ENCODE measurements at places on chromosomes 16 and 17.

- DNase-seq = no peak
Measured at GRCh38 chr17:79811011-79811867, 14.4 kb upstream of the CBX8 start.

DNA sequence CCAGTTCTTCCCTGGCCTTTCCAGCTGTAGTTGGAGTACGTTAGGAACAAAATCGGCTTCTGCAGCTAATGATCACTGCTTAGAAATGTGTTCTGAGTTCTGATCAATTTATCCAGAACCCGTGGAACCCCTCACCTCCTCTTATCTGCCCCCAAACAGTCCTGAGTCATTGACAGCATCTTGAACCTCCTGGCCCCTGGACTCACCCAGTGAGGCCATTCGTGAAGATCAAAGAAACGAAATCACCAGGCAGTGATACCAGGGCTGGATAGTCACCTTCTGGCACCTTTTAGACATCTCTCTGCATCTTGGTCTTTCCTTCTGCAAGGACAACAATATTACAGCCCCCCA, 17.0 kb upstream of the EXOC7 start:
- DNase-seq = no peak

- DNase-seq = no peak
Measured at GRCh38 chr17:41905172-41905571, 13.6 kb downstream of the ACLY start.

- DNase-seq = no peak
Measured at GRCh38 chr17:71855010-71855409, 265.8 kb upstream of the SOX9 start.

DNA sequence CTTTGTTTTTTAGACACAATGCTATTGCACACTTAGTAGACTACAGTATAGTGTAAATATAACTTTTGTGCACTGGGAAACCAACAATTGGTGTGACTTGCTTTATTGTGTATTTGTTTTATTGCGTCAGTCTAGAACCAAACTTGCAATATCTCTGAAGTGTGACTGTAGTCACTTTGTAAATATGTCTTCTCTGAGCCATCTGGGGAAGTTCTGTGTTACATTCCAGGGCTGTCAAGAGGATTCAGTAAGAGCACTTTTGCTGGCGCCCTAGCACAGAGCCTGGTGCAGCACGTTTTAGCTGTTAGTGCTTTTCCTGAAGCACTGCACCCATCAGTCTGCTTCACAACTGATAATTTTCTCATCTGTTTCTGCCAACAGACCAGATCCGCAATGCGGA, 73.2 kb downstream of the NT5M start:
- no peak for DNase-seq

- DNase-seq = no peak
Measured at GRCh38 chr17:82217530-82218204, 5.0 kb upstream of the CCDC57 start.

- no peak for DNase-seq
Measured at GRCh38 chr17:64001091-64001579, 3.0 kb downstream of the PRR29 start.

DNA sequence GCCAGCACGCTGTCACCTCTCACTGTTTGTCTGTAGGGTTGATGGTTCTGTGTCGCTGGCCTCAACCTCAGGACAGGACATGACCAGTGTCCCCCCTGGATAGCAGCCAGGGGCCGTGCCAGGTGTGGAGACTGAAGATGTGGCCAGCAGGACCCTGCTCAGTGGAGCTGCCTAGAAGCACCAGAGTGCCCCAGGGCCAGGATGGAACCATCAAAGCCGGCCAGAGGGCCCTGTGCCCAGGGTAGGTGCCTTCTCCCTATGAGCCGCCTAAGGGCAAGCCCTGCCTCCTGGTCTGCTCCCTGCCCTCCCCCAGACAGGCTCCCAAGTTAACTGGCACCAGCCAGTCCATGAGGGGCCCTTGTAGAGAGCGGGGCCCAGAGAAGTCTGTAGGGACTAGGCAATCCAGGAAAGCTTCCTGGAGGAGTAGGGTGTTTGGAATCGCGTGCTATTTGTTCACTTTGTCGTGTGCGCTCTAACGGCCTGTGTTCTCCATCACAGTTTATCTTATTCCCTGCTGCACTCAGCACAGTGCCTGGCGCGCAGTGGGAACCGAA, 546 bp upstream of the NDUFB10 start:
- DNase-seq = no peak

DNA sequence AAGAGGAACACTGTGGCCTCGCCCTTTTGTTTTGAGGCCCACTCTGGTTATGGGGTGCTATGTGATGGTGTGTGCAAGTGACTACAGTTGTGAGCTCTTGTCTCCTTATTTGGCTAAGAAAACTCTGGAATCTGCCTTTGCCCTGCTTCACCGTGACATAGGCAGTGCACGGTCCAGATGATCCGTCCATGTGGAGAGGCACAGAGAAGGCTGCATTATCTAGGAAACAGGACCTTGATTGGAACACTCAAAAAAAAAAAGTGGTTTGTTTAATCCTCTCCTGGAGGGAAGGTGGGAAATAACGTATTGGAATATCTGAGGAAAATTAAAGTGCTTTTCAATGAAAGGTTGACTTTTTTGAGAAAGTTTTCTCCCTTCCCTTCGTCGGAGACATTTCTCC, 233.3 kb downstream of the CHD9NB start:
- no peak for DNase-seq

DNA sequence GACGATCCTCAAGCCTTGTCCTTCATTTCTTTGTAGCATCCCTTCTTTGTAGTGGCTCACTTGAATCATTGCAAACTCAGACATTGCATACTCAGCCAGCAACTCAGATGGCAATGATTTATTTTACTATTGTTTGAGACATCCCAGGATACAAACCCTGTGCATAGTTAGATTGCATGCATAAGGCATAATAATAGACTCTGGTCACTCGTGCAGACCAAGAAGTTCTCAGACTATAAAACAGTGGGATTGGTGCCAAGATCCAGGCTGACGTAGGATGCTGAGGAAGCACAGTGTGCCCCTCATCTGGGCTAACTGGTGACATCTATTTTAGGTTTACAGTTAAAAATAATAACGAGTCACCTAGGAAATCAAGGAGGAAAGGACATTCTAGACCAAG, 142.3 kb downstream of the PMP22 start:
- DNase-seq = no peak

GRCh38 chr17:61398721-61399130, 917 bp upstream of the TBX2 start:
- DNase-seq = no peak

Measured in cortex of kidney (tissue), 1 donor.